ENCODE measurements at places on chromosomes 13 and 19. TPM values are rescaled to one million over a fixed set of nuclear protein-coding genes. Genes with fewer than 3 reads are reported as not detected.

TNNI3 gene
- not detected for polyA plus RNA-seq

EID2B gene
- polyA plus RNA-seq: 6.1 TPM

- no peak for DNase-seq
Measured at GRCh38 chr19:14066134-14066533, 4.3 kb upstream of the PALM3 start.

- DNase-seq: no peak
Measured at GRCh38 chr13:84606616-84607015, 724.3 kb upstream of the SLITRK1 start.

Measured in CD4-positive, alpha-beta memory T cell (primary cell).